Cerebellar nuclear complex (tissue), 1 donor: ENCODE measurements at places on chromosomes 16 and 17.

DNA sequence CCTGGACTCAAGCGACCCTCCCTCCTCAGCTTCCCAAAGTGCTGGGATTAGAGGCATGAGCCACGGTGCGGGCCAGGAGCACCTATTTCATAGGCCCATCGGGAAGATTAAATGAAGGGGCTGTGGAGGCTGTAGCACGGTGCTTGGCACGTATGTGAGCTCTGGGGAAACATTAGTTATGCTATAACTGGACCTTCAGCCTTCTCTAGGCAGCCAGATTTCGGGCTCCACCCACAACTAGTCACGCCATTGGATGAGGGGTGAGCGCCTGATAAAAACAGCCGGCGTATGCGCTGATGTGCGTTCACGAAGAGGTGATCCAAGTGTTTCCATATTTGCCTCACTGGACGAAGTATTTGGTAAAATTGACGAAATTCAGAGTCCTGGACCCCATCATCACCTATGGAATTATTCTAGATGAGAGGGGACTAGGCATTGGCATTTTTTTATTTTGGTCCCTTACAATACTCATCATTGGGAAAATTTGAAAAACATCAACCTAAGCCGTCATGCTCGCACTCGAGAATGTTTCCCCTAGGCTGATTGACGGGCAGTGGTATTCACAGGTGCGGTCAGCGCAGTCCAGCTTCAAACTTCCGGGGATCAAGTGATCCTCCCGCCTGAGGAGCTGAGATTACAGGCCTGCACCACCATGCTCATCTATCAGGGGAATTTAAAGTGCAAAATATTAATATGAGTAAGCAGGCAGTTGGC, 1.8 kb upstream of the ANKRD11 start:
- no peak for DNase-seq

- no peak for DNase-seq
These were observed 4.8 kb downstream of the GSG1L2 start for GRCh38 chr17:9817086-9817485.

GRCh38 chr17:14468858-14469257, 168.0 kb downstream of the HS3ST3B1 start:
- no peak for DNase-seq

- DNase-seq = no peak
These were observed 35.2 kb downstream of the SKAP1 start for GRCh38 chr17:48394821-48395220.

DNA sequence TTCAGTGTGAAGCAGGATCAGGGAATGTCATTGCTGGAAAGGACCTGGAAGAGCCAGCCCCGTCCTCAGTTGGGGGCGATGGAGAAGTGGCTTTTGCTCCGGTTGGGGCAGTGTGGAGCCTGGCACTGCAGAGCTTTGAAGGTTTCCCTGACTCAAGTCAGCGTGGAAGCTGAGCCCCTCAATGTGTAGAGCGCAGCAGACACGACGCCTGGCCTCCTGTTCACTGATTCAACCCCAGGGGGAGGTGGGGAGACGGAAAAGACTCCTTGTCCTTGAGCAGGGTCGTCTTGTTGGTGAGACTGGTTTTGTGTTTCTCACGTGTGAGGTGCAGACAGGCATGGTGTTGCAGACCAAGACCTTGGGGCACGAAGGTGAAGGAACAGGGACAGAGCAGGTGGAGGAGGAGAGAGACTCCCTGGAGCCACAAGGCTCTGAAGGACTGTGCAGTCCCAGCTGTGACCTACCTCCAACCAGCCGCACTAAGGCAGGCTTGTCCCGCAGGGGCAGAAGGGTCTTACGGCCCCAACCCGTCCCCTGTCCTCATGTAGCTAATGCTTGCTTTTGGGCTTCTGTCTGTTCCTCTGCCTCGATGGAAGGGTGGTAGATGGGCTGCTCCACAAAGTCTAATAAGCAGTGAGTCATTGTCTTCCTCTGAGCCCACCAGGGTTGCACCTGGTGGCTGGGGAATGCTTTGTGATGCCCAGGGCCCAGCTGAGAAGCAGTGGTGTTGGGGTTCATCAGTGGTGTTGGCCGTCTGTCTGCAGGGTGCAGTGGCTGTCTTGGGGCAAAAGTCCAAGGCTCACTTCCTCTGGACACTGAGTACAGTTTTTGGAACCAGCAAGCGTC, 47.8 kb downstream of the MPRIP start:
- no peak for DNase-seq

GRCh38 chr16:29784901-29785500, 5.5 kb upstream of the KIF22 start:
- DNase-seq = no peak

DNA sequence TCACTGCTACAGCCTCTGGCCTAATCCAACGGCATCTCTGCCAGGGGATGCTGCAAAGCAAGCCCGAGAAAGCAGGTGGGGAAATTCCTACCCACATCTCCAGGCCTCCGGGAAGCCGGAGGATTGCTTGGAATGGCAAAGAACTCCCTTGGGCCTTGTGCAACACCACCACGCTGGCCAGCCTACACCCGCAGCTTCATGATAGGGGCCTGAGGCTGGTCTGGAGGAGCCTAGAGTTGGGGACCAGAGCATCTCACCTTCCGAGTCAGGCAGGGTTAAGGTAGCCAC, 20.3 kb downstream of the GGA3 start:
- DNase-seq = no peak

- DNase-seq = no peak
These were observed 17.3 kb downstream of the CDH13 start for GRCh38 chr16:82643936-82644630.

GRCh38 chr17:28385406-28385805, 13.9 kb downstream of the SARM1 start:
- no peak for DNase-seq

DNA sequence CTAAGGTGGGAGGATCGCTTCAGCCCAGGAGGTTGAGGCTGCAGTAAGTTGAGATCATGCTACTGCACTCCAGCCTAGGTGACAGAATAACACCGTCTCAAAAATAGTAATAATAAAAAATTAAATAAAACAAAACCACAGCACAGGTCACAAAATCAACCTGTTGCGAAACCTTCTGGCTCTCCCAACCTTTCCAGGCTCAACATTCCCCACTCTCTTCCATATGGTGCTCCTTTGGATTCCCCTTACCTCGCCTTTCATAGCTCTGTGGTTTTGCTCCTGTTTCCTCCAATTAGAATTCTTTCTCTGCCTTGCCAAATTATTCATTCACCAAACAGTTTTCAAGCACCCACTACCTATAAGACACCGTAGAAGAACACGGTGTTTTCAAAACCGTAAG, 4.7 kb downstream of the ZDHHC7 start:
- no peak for DNase-seq

- DNase-seq = no peak
These were observed 7.6 kb upstream of the TNRC6A start for GRCh38 chr16:24721830-24722238.

GRCh38 chr16:66523861-66524354, 26.0 kb downstream of the TK2 start:
- DNase-seq = no peak

DNA sequence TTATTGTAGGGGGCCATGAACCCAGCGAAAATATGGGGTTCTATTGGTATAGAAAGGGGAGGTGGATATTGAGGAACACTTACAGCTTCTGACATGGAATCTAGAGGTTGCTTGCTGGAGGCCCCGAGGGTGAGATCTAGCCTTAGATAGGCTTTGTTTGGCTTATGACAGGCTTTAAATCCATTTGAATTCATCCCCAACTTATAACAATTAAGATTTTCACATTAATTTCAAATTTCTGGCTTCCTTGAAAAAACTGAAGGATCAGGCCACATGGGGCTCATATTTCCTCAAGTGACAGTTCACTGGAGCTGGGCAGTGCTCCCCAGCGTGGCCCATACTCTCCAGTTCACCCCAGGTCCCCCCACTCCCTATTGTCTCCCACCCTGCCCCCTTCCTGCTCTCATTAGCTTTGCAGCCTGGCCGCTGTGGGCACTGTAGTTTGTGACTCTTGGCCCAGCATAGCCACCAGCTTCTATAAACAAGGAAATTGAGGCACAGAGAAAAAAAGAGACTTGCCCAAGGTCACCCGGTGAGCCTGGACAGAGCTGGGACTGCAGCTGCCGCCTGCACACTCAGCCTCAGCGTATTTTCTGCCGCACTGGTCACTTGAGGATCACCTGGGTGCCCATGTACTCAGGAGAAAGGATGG, 19.8 kb upstream of the ADGRG1 start:
- no peak for DNase-seq
